ENCODE measurements at places on chromosomes 5 and 9.

- no peak for DNase-seq
Measured at GRCh38 chr5:33305572-33305971, 135.2 kb upstream of the TARS1 start.

DNA sequence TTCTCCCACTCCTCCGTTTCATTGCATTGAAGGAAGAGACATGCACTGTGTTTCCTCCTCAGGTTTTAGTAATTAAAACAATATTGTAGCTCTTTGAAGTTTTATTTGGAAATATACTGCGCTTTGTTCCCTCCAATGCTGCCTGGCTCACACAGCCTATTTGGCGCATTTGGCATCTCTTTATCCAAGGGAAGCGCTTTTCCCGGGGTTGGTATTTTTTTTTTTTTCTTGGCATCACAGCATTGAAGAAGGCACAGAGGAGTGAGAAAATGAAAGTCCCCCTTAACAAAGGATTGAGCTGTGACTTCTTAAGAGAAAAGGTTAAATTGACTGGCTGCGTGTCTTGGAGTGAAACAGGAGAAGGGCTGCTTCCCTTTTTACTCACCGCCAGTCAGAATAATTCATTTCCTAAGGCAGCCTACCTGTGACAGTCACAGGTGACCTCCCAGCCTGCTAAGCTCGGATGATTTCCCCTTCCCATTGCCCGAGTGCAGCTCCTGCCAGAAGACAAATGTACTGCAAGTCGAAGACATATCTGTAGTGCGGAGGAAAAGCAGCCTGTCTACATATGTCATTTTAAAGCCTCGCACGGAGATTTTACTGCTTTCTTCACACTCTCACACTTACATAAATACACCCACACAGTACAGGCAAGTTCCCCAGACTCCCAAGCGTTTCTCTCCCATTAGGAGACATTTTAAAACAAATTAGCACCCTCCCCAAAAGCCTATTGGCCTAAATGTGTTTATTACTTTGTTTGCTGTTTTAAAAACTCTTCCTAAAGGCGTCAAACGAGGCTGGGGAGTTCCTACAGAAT is 665.5 kb upstream of the ZNF608 start:
- no peak for DNase-seq

- no peak for DNase-seq
Measured at GRCh38 chr5:27947088-27947487, 908.7 kb upstream of the CDH9 start.

GRCh38 chr9:113636165-113636564 is 172.6 kb downstream of the RGS3 start:
- no peak for DNase-seq

Measured in skeletal muscle cell (primary cell).